ENCODE measurements at places on chromosomes 6 and 20.

- no peak for DNase-seq
Observed at GRCh38 chr6:33428966-33429749, 9.3 kb downstream of the SYNGAP1 start.

GRCh38 chr20:63894358-63895201 is at the start of gene DNAJC5:
Gene DNAJC5 (plus strand): TSS chr20:63895126. CDS start chr20:63928346, 33,220 bp downstream.
- peak; percentile 98 for DNase-seq

- no peak for DNase-seq
Observed at GRCh38 chr20:51526106-51526470, 16.4 kb downstream of the NFATC2 start.

- no peak for DNase-seq
Observed at GRCh38 chr6:125747589-125748405, 1.6 kb upstream of the HEY2 start.

GRCh38 chr6:70051197-70052124 is 185.1 kb downstream of the COL19A1 start:
- no peak for DNase-seq

DNA sequence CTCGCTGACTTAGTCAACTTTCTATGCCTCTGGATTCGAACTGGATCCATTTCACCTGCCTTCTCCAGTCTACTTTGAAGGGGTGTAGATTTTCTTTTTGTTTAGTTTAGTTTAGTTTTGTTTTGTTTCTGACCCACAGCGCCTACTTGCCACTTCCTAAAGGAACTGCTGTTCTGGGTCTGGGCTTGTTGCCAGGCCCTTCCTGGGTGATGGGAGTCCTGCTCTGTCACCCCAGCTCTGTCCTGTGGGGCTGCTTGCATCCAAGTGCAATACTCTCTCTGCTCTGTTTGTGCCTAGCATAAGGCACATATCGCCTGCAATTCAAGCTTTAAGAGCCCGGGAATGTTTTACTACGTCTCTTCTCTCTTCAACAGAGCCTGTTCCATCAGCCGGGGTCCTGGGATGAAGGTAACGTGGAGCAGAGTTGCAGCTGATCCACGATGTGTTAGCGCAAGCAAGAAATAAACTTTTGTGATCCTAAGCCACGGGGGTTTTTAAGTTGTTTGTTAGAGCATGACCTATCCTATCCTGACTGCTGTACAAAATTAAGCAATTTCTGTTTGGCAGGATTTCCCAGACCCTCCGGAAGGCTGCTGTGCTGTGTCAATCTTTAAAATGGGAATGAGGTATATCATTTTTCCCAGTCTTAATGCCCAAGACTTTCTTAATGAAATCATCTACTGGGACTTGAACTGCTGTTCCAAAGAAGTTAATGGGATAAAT is 30.9 kb upstream of the TAGAP start:
- peak; percentile 37 for DNase-seq

DNA sequence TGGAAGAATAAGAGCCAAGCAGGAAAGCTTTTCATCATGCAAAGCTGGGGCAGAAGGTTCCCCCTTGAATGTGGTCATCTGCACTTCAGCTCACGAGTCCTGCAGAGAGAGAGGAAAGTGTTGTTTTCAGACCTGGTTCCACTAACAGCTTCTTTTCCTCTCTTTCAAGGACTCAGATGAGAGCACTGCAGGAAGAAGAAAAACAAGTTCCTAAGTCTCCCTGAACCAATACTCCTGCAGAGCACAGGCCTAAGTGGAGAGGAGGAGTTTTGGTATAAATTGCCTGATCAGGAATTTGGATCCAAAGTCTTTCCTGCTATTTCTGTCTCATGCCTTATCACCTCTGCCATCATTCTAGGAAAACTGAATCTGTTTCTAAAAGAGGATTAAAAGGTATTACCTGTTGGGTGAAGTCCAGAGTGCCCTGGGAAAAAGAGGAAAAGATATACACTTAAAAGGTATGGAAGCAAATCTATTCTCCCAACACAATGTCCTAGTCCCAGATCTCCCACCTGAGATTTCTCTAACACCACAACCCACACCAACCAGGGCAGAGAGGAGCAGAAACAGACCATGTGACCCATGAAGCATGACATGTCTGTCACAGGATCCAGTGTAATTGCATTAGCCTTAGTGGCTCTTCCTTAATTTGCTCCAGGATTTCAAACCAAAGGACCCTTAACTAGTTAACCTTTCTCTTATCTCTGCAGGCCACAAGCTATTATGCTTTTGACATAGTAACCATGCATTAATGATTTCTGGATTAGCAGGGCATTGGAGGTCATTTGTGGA is 12.2 kb downstream of the HLA-DRB5 start:
- DNase-seq = no peak

DNA sequence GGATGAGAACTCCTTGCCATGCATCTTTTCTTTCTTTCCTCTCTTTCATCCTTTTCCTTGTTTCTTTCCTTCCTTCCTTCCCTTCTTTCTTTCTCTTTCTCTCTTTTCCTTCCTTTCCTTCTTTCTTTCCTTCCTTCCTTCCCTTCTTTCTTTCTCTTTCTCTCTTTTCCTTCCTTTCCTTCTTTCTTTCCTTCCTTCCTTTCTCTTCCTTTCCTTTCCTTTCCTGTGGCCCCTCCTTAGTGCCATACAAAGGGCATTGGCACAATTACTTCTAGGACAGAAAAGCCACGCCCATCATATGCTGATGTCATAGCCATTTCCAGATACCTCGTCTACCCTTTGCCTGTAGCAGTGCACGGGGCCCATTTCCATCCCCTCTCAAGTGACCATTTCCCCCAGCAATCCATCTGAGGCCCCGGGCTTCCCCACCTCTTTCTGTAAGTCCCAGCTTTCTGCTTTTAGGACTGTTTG is 2.2 kb upstream of the CENPB start:
- DNase-seq = no peak

- DNase-seq = no peak
Observed at GRCh38 chr6:6678185-6678671, 89.7 kb downstream of the LY86 start.

- DNase-seq = no peak
Observed at GRCh38 chr6:134503585-134504281, 185.8 kb upstream of the SGK1 start.

All from type B pancreatic cell (in vitro differentiated cells).